ENCODE measurements at places on chromosomes 1 and 21. TPM values are rescaled to one million over a fixed set of nuclear protein-coding genes. Genes with fewer than 3 reads are reported as not detected.

Gene CRYBG2
- total RNA-seq: 0.33 TPM

Gene SH2D5
- total RNA-seq: not detected

Gene FAM110D
- not detected for total RNA-seq

Gene MYBPH
- not detected for total RNA-seq

Gene CNIH4
- total RNA-seq: 28.6 TPM

Gene PODN
- not detected for total RNA-seq

Gene C1orf210
- total RNA-seq: not detected

Gene RASAL2
- total RNA-seq: not detected

Gene CLSTN1
- 51.1 TPM for total RNA-seq

Gene RNU1-4
- 3,852 TPM for total RNA-seq

Gene TBX19
- total RNA-seq: 0.69 TPM

Gene C1QA
- total RNA-seq: not detected

Gene NUAK2
- 18.3 TPM for total RNA-seq

All from CD8-positive, alpha-beta T cell (primary cell).